Activated CD4-positive, alpha-beta T cell treated with anti-CD3 and anti-CD28 coated beads for 1 hour (primary cell): ENCODE measurements at places on chromosomes 3 and 15.

DNA sequence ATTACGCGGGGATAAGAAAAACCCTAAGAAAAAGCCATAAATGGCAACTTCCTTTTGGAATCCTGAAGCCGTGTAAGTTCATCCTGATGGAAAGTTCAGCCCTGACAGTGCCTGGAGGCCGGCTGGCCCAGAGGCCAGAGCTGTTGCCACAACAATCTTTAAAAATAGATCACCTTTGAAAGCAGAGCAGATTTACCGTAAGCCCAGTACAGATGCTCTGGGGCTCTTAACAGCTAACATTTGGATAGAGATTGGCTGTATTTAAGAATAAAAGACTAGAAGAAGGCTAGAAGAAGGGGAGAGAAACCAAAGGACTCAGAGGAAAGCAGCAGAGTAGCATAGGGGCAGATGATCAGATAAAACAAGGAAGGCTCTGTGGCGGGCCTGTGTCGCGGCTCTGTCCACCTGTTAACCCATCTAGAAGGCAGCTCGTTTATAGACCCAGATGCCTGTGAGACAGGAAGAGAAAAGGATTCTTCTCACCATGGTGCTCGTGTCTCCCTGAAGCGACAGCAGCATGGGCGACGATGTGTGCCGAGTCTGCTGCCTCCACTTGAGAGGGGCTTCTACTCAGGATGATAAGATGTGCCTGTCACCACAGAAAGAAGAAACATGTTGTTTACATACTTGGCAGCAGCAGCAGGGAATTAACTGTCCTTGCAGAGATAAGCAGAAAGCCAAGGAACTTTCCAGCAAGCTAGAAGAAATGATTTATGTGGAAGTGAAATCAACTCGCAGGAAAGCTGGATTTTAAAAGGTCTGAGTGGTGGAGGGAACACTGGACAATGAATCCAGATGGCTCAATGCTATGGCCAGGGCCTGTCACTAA, 69.9 kb downstream of the SYNM start:
- DNase-seq = no peak

GRCh38 chr3:152197937-152198336, 70.8 kb upstream of the MBNL1 start:
- DNase-seq = no peak

GRCh38 chr15:85393210-85393609, 12.8 kb downstream of the AKAP13 start:
- no peak for DNase-seq

GRCh38 chr15:23595368-23595767, 29.9 kb downstream of the MKRN3 start:
- no peak for DNase-seq

GRCh38 chr15:91559066-91559465, 294.4 kb upstream of the SLCO3A1 start:
- DNase-seq = no peak

- DNase-seq = no peak
Observed at GRCh38 chr3:150278195-150278594, 129.9 kb upstream of the TSC22D2 start.

DNA sequence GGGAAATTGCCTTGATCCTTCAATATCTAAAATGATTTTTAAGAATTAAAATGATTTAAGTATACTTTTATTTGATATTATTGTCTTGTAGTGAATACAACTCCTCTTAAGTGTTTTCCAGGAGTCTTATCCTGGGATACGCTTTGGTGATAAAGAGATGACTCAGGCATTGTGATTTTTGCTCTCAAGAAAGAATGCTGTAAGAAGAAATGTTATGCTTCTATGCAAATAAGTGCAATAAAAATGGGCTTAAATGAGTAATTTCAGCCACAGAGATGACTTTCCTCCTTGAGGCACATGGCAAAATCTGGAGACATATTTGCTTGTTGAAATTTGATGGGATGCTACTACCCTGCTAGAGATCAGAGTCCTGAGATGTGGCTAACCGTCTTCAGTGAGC, 358.6 kb upstream of the BCHE start:
- DNase-seq = no peak

GRCh38 chr15:91947683-91948608, 94.4 kb downstream of the SLCO3A1 start:
- no peak for DNase-seq

DNA sequence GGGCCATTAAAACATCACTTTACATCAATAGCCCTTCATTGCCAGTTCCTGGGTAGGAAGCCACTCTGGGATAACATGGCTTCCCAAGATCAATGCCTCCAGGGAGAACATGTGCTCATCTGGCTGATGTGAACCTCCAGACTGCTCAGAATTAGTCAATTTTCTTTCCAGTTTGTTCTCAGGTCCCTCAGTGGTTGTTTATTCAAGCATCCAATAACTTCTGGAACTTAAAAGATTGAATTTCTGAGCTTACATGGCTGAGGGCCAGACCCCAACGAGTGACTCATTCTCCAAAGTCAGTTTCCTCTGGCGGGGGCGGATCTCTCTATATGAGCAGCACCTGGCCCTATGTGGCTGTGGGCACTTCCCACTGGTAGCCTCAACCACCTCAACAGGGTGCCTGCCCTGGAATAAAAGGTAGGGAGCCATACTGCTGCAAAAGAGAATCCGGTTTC, 34.0 kb downstream of the LYZL4 start:
- DNase-seq = no peak

- DNase-seq = no peak
Observed at GRCh38 chr15:100050877-100051786, 290.6 kb downstream of the ADAMTS17 start.

- DNase-seq = no peak
Observed at GRCh38 chr15:94233441-94233840, 2.1 kb downstream of the MCTP2 start.

GRCh38 chr3:98445949-98446406, 17.0 kb upstream of the OR5K1 start:
- no peak for DNase-seq

DNA sequence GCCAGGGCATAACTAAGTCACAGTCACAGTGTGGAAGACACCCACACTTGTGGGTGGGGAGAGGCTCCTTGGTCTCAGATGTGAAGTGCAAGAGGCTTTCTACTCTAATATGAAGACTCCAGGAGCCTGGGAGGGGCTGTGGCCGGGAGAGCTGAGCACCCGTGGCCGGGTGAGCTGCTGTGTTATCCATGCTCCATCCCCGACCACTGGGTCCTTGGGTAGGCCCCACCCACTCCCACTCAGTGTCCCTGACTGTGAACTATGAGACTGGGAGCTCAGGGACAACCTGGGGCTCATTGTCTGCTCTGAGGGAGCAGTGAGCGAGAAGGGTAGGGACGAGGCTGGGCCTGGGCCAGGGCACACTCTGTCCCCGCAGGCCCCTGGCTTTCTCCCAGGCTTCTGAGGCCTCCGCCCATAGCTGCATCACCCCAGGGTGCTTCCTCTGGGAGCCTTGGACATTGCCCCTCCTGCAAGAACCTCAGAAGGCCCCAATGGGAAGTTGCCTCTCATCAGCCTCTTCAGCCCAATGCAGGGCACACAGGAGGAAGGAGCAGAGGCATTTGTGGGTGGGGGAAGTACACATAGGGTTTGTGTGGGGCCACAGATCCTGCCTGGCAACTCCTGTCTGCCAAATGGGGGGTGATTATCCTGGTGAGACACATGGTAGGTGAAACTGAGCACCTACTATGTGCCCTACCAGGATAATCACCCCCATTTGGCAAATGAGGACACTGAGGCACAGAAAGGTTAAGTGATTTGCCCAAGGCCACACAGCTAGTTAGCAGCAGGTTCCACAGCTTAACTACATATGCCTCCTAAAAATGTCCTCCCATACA, 2.4 kb downstream of the ANPEP start:
- no peak for DNase-seq

DNA sequence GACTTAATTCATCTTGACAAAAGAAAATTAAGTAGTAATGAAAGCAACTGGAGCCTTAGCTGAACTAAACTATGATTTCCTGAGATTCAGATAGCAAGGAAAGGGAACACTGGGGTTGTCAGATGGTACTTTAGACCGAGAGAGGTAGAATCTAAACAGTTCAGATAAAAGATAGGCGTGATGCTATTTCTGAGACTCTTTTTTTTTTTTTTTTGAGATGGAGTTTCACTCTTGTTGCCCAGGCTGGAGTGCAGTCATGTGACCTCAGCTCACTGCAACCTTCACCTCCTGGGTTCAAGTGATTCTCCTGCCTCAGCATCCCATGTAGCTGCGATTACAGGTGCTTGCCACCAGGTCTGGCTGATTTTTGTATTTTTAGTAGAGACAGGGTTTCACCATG, 279.9 kb upstream of the UMPS start:
- DNase-seq = no peak

- no peak for DNase-seq
Observed at GRCh38 chr3:124078953-124079911, 87.3 kb upstream of the ROPN1 start.

- DNase-seq = no peak
Observed at GRCh38 chr3:36367912-36368573, 12.3 kb upstream of the STAC start.

- DNase-seq = no peak
Observed at GRCh38 chr3:168134931-168135330, 39.2 kb upstream of the GOLIM4 start.

DNA sequence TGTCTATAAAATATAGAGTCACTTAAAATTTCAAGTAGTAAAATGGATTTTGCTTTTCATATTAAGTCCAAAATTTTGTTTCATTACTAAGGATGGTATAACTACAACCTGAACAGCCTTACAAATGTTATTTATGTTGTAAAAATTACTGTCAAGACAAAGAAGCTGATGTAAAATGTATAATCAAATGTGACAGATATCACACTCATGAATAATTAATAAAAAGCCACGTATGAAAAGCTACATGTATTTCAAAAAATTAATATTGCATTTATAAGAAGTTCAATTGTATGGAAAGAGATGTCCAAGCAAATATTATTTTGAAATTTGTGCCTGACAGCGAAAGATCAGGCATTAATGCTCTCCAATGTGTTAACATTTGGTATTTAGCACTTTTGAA, 48.9 kb downstream of the KBTBD8 start:
- DNase-seq = no peak

- DNase-seq = no peak
Observed at GRCh38 chr15:58314593-58315216, 117.1 kb upstream of the LIPC start.

DNA sequence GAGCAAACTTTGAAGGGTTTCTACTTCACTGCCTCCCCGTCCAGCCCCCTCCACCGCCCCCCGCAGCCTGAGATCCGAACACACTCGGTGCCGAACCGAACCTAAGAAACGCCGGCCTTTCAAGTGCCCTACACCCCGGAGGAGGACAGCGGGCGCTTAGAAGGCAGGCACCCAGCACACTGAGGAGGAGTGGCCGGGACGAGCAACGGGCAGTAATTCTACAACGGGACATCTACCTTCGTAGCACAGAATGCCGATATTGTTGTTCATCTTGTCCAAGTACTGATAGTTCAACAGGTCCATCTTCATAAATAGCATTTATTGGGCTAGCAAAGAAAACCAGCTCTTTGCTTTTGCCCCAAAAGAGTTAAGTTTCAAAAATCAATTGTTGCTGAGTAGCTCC, 513 bp downstream of the VGLL4 start:
- DNase-seq = no peak

GRCh38 chr3:87835236-87835635, 223.6 kb downstream of the CGGBP1 start:
- no peak for DNase-seq

- DNase-seq = peak; percentile 23
Observed at GRCh38 chr3:43180027-43180426, 74.1 kb upstream of the POMGNT2 start.

DNA sequence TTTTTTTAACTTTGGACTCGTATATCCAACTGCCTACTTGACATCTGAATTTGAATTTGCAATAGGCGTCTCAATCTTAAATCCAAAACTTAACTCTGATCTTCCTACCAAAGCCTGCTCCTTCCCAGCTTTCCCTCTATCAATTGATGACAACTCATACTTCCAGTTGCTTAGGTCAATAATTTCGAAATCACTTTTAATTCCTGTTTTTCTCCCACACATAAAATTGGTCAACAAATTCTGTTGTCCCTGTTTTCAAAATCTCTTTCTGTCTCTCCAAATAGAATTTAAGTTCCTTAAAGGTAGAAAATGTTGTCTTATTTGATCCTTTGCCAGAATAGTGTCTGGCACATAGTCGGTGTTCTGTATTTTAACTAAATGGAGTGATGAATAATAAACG, 332.4 kb downstream of the SATB1 start:
- DNase-seq = no peak

GRCh38 chr15:66269326-66270090, 16.0 kb upstream of the MEGF11 start:
- DNase-seq = no peak

DNA sequence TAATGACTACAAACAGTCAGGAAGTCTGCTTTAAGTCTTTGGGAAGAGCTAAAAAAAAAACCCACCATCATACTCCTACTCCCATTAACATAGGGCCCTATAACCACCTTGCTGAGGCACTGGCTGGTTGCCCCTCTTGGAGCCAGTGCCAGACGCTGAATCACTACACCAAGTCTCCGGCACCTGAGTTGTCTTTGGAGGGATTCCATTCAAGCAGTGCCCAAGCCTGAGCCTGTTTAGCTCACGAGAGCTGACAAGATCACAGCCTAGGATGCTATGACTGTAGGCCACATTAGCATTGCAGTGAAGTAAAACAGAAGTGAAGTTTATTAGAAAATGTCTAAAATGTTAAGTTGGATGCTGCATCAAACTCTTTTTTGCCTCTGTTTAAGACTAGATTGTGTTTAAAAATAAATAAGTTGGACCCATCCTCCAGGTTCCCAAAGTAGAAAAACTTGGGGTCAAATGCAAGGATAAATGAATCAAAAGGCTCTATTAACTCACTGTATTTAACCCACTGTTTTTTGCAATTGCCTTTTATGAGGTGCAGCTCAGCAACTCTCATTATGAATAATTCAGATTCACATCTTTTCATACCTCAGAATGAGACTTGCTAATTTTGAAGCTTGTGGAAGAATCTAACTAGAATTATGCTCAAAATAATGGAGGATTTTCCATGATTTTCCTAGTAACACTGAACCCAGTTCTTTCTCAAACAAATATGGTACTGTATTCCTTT, 461.9 kb downstream of the FOXP1 start:
- no peak for DNase-seq

- no peak for DNase-seq
Observed at GRCh38 chr15:25207369-25207768, 231.5 kb downstream of the UBE3A start.

DNA sequence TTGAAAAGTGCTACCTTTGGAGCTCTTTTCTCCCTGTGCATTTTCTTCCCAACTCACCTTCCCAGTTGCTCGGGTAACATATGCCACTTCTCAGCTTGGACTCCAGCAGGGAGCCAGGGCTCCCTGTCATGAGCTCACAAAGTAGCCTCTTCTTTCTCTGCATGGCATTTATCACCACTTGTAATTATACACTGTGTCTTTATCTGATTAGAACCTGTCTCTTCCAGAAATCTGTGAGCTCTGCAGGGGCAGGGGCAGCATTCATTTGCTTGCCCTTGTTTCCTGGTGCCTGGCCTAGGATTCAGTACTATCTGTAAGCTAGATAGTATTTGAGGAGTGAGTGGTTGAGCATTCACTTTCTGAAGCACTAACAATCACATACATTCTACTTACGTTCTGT, 100.9 kb downstream of the CLSTN2 start:
- no peak for DNase-seq
